Tibial nerve (tissue), 4 donors: ENCODE measurements at places on chromosomes 1 and 21. TPM values are rescaled to one million over a fixed set of nuclear protein-coding genes. Genes with fewer than 3 reads are reported as not detected.

Gene ALDH4A1
- 32.4 TPM for total RNA-seq

Gene TBX15
- 57.0 TPM for total RNA-seq

Gene DENND2C
- 4.5 TPM for total RNA-seq

Gene KRTAP11-1
- total RNA-seq: not detected

GRCh38 chr1:212554401-212554800 lies 54.2 kb upstream of the ATF3 start:
- H3K27ac ChIP-seq: no peak overlapping the region
- no peaks in the 10 kb centered on the region for H3K27me3 ChIP-seq
- no peak for DNase-seq
- H3K36me3 ChIP-seq: no peaks in the 10 kb centered on the region
- peaks cover 9% of the 10 kb centered on the region for H3K4me1 ChIP-seq

GRCh38 chr1:247358920-247359319 lies 27.3 kb upstream of the ZNF496 start:
- H3K27ac ChIP-seq: no peak overlapping the region
- no peaks in the 10 kb centered on the region for H3K27me3 ChIP-seq
- H3K4me3 ChIP-seq: no peak overlapping the region
- H3K4me1 ChIP-seq: peaks cover 52% of the 10 kb centered on the region
- no peak for DNase-seq

GRCh38 chr1:28887835-28888682 lies 26.3 kb upstream of the EPB41 start:
- H3K4me3 ChIP-seq: peak overlapping the region; percentile 40
- peaks cover 18% of the 10 kb centered on the region for H3K4me1 ChIP-seq
- no peaks in the 10 kb centered on the region for H3K27me3 ChIP-seq
- no peak for DNase-seq
- no peaks in the 10 kb centered on the region for H3K36me3 ChIP-seq
- peak overlapping the region; percentile 55 for H3K27ac ChIP-seq

- H3K4me1 ChIP-seq: no peaks in the 10 kb centered on the region
- DNase-seq: no peak
- H3K36me3 ChIP-seq: no peaks in the 10 kb centered on the region
- H3K27ac ChIP-seq: no peak overlapping the region
- H3K27me3 ChIP-seq: no peaks in the 10 kb centered on the region
Observed at GRCh38 chr1:207981976-207982375, 71.1 kb upstream of the CD34 start.

GRCh38 chr1:246579818-246580217 lies 13.6 kb downstream of the CNST start:
- DNase-seq: no peak
- H3K36me3 ChIP-seq: peaks cover 6% of the 10 kb centered on the region
- no peak overlapping the region for H3K4me3 ChIP-seq
- H3K27me3 ChIP-seq: no peaks in the 10 kb centered on the region

- no peaks in the 10 kb centered on the region for H3K36me3 ChIP-seq
- no peak overlapping the region for H3K27ac ChIP-seq
- H3K4me1 ChIP-seq: peaks cover 37% of the 10 kb centered on the region
Observed at GRCh38 chr1:230228236-230228897, 161.3 kb downstream of the GALNT2 start.

GRCh38 chr1:160818207-160818937 lies 22.4 kb downstream of the LY9 start:
- no peak overlapping the region for H3K27ac ChIP-seq
- H3K27me3 ChIP-seq: no peaks in the 10 kb centered on the region
- H3K4me3 ChIP-seq: no peak overlapping the region
- no peak for DNase-seq
- H3K36me3 ChIP-seq: no peaks in the 10 kb centered on the region

GRCh38 chr1:232655028-232655745 lies 25.3 kb upstream of the SIPA1L2 start:
- H3K36me3 ChIP-seq: no peaks in the 10 kb centered on the region
- no peak for DNase-seq
- no peak overlapping the region for H3K4me3 ChIP-seq
- no peaks in the 10 kb centered on the region for H3K4me1 ChIP-seq
- no peaks in the 10 kb centered on the region for H3K27me3 ChIP-seq

DNA sequence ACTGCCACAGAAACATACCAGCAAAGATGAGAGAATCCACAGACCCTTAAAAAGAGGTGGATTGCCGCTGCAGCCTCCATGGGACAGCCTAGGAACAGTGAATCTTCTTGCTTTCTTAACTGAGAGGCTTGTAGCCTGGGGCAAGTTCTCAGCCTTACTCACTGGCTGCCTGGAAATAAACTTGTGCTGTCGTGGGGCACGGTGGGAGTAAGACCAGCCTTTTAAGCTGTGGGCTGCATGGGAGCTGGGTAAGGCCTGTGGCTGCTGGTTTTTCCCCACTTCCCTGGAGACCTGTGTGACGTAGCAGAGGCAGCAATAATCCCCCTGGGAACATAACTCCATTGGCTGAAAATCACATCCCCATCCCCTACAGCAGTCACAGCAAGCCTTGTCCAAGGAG lies 30.8 kb downstream of the CD2 start:
- H3K4me1 ChIP-seq: no peaks in the 10 kb centered on the region
- no peaks in the 10 kb centered on the region for H3K27me3 ChIP-seq
- no peak overlapping the region for H3K27ac ChIP-seq
- H3K36me3 ChIP-seq: no peaks in the 10 kb centered on the region
- DNase-seq: no peak

GRCh38 chr1:83818916-83819315 lies 180.0 kb downstream of the TTLL7 start:
- no peaks in the 10 kb centered on the region for H3K4me1 ChIP-seq
- no peak overlapping the region for H3K4me3 ChIP-seq
- no peaks in the 10 kb centered on the region for H3K27me3 ChIP-seq
- H3K36me3 ChIP-seq: no peaks in the 10 kb centered on the region
- DNase-seq: no peak

GRCh38 chr21:30153697-30154340 lies 12.8 kb downstream of the CLDN17 start:
- H3K4me3 ChIP-seq: no peak overlapping the region
- no peaks in the 10 kb centered on the region for H3K27me3 ChIP-seq
- no peaks in the 10 kb centered on the region for H3K4me1 ChIP-seq
- no peak for DNase-seq
